ENCODE measurements at places on chromosomes 5 and 9.
A peak's percentile ranks its signal among the peaks of the same experiment; 100 is the strongest.

DNA sequence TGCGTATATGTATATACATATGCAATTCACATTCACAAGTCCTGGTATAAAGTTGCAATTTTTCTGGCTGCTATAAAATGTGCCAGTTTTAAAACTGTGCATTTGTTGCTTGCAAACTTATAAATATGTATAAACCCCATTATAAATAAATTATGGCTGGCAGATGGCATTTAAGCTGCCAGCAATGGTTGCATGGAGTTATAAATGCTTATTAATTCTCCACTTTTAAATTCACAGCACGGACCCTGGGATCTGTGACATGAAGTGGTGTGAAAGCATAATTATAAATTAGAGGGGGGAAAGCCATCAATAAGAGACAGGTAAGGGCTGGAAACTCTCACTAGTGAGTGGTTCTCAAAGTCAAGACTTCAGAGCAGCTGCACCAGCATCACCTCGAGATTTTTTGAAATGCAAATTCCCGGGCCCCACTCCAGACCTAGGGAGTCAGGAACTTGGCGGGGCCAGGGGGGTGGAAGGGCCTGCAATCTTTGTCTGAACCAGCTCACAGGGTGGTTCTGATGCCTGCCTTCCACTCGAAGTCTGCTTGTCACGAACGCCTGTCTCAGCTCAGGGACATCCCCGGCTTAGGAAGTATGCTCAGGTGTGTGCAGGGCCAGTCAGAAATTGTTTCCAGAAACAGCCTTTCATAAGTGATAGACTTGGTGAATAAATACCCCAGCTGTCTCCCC is 16.9 kb downstream of the S1PR3 start:
- DNase-seq = no peak

GRCh38 chr5:100861148-100861547 is 41.9 kb downstream of the ST8SIA4 start:
- no peak for DNase-seq

GRCh38 chr9:106218427-106218826 is 524.1 kb downstream of the TMEM38B start:
- DNase-seq = no peak

DNA sequence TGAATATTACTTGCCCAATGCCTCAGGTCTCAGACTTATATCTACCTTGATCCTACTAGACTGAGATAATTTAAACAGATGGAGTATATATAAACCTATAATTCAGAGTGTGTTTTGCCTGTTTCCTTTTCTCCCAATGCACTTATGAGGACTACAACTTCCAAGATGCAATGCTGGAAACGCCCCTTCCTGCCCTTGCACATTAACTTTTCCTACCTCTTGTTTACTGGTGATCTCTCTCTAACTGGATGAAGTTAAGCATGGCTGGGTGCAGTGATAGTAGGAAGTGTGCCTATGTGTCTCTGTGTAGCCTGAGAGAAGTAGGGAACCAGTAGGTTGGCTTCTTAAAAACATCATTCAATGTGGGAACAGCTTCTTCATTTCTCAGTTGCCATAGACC is 115.2 kb downstream of the SVEP1 start:
- no peak for DNase-seq

GRCh38 chr5:35135239-35135700 is 87.5 kb upstream of the AGXT2 start:
- DNase-seq = no peak

DNA sequence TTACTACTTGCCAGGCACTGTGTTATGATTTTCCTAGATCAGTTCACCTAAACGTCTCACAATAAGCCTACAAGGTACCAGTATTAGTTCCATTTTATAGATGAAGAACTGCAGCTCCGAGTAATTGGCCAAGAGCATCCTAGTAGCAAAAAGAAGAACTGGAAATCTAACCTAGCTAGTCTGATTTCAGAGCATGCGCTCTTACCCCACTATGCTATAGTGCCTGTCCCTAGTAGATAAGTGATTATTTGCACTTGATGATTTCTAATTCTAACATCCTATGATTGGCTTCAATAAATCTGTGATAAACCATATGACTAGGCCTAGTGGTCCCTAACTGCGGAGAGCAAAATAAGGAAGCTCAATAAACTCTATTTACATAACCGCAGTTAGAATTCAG is 7.1 kb upstream of the PLAC8L1 start:
- no peak for DNase-seq

DNA sequence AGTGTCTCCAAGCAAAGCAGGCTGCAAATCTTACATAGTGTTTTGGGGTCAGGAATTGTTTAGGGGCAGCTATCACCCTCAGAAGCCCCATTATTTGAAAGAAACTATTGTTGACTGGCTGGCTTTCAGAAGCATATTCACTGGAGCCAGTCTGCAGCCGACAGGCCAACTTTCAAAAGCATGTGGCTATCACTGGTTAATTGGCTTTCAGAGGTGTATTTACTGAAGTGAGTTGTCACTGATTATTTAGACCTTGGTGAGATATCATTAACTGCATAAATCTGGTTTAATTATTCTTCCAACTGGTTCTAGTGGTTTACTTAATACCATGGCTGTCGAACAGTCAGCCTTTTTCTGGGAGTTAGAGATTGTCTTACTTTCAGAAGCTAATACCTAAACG is 247.0 kb downstream of the CWC27 start:
- peak; percentile 8 for DNase-seq

DNA sequence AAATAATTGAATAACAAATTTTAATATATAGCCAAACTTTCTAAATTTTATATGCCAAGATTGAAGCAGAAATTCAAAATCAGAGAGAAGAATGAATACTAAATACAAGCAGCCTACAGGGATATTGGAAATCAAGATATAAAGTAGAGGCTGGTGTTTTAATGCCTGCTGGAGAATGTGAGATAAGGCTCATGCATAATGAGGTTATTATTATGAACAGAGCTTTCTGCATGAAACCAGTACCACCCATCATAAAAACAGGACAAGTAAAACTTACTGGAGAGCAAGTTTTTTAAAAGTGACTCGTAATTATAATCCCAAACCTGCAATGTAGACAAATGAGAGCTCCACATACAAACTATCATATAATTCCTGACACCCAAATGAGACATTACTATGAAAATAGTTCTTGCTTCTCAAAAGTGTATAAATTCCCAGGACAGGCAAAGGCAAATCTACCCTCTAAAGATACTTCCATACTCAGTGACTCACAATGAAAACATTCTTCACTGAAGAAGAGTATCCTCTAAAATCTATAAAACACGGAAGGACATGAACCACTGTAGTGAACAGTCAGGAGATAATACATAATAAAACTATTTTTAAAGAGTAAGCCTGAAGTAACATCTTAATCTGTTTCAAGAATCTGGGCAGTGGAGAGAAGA is 532.0 kb upstream of the GRAMD2B start:
- no peak for DNase-seq

- no peak for DNase-seq
Observed at GRCh38 chr9:114034196-114034595, 43.9 kb downstream of the AMBP start.

GRCh38 chr9:22138956-22139660 is 130.0 kb upstream of the CDKN2B start:
- DNase-seq = no peak

GRCh38 chr5:157473383-157474320 is 13.6 kb downstream of the NIPAL4 start:
- no peak for DNase-seq

GRCh38 chr5:128252756-128253155 is 169.2 kb downstream of the SLC12A2 start:
- DNase-seq = no peak

DNA sequence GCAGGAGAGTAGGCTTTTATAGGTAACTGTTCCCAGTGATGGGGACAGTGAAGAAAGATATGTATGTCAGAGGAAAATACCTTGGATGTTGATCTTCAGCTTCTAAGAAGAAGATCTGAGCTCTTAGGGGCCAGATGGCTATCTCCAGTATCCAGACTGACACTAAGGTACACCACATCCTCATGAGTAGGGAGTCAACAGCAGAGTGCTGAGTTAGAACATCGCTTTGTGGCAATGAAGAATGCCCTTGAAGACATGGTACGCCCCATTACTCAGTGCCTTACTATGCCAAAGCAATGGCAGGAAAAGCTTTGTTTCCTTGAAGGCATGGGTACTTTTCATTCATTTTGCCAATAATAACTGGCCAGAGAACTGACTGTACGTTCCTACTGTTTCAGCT is 263.7 kb downstream of the CEMIP2 start:
- no peak for DNase-seq

DNA sequence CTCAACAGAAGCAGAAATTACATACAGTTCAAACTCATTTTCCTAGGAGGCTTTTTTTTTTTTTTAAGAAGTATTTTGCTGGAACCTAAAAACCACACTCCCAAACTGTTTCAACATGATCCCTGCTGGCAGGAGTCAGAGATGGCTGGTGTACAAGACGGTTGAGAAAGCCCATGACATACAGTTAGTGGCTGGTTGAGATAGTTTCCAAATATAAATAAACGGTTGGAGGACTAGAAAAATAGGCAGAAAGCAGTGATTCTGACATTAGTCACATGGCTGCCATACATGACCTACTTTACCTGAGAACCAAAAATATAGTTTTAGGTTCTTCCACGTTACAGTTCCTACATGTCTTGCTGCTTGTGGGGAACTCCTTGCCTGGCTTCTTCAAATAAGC is 31.7 kb upstream of the BASP1 start:
- no peak for DNase-seq

DNA sequence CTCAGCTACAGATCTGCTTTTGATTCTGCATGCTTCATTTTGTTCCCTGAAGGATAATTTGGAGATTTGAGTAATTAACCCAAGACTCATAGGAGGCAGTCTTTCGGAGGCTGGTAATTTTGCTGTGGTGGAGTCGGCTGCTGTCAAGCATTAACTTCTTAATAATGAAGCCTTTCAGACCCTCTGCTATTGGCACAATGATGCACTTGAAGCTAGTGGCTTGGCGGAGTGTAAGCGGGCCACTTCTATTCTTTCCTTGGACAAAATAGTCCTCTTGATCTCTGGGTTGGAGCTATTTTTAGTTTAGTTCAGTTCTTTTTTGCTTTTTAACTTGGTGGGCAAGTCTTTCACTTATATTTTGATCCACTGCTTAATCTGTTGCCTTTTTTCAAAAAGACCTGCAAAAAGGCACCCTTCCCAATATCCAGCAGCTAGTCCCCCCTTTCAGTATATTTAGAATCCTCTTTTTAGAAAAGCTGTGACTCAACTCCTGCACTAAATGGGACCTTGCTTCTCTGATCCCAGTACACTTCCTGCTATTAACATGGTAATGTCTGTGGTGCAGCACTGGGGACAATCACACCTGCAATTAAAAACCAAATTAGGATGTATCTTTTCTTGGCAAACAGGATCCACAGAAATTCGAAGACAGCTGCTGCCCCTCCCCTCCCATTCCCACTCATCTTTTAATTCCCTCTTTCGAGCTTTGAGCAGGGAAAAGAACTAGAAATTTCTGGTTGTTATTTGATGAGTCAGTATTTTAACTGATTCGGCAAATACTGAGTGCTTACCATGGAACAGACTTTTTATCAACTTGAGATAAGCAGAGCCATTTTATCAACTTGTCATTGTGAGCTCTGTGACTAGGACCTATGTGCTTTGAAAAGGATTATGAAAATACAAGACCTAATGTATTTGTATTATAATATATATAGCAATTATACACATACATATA is 169.4 kb upstream of the ANKRD55 start:
- peak; percentile 10 for DNase-seq

DNA sequence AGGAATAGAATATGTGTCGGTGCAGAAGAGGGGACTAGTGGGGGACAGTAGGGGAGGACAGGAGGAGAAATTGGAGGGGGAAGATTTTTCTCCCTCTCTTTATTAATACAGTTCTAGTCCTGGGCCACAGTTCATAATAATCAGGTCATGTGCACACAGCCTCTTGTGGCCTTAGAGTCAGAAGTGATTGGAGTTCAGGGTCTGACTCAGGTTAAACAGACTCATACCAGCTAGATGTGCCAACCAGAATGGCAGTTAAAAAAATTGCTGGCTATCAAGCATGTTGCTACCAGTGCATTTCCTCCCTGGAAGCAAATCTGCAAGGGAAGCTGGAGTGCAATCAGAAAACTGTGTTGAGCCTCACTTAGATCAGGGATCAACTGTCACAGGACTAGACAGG is 132.7 kb upstream of the MAP1B start:
- DNase-seq = no peak

- DNase-seq = peak; percentile 14
Observed at GRCh38 chr5:124678468-124678867, 68.0 kb downstream of the ZNF608 start.

DNA sequence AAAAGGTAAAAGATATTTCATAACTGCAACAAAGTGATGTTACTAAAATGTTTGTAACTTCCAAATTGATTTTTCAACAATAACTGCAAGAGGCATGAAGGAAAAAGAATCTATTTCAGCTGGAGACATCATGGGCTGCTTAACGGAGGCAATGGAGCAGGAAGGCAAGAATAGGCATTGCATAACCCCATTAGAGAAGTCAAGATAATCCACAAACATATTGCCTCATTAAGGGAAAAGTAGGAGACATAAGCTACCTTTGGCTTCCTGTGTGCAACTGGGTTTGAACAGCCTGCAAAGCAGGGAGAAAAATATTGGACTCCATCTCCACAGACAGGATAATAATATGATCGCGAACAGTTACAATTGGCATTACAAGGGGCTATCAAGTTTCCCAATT is 46.7 kb downstream of the SLCO4C1 start:
- no peak for DNase-seq

- DNase-seq = no peak
Observed at GRCh38 chr5:64874753-64875152, 106.0 kb downstream of the CWC27 start.

DNA sequence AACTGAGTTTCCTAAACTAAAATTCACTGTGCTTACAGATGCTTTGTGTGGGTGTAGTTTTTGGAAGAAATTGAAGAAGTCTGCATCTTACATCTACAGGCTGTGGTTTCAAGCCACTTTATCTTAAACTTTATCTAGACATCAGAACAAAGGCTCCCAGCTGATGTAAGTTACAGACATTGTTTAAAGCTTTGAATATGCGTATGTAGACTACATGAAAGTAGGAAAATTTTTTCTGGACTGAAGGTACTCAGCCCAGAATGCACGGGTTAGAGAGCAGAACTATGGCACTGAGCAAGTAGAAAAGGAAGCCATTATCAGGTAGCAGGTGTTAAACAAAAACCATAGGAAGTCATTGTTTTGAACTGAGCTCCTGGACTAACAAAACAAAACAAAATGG is 185.4 kb downstream of the TTC39B start:
- DNase-seq = no peak

DNA sequence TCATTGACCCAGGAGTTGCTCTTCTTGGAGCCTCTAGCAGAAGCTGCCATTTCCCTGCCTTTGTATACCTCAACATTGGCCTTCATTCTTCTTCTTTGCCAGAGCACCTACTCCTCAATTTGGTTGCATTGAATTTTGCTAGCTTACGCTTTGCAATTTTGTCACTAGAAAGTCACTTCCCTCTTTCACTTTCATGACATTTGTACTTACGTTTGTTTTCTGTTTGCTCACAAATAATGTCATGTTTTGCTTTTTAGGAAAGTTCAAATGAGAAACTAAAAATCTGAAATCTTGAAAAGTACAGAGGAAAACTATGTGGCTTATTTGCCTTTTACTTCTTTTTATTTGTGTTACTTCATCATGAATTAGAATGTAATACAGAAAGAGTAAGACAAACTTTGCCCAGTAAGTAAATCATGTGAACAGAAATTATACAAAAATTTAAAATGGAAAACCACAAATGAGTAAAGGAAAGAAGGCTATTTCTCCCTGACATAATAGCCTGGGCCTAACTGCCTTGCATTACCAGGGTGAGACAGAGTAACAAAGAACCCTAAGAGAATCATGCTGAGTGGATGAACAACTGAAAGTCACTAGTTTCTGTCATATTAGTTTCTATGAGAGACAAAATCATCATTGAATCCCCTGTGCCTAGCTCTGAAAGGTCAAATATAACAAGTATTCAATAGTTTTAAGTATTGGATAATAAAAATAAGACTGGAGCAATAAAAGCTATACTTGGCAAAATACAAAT is 7.4 kb upstream of the IFNA1 start:
- no peak for DNase-seq
